ENCODE measurements at places on chromosomes 6 and 20. TPM values are rescaled to one million over a fixed set of nuclear protein-coding genes. Genes with fewer than 3 reads are reported as not detected.

Gene MTFR2
- 2.5 TPM for total RNA-seq

Gene BPI
- total RNA-seq: not detected

Gene PTCHD4
- 3.4 TPM for total RNA-seq

Gene GNAS-AS1
- total RNA-seq: 6.1 TPM

Gene ZMYND8
- total RNA-seq: 38.9 TPM

Gene WDR46
- total RNA-seq: 53.1 TPM

Gene PI3
- total RNA-seq: 3.7 TPM

- DNase-seq: no peak
These were observed 50.8 kb downstream of the GMDS start for GRCh38 chr6:2194643-2195042.

DNA sequence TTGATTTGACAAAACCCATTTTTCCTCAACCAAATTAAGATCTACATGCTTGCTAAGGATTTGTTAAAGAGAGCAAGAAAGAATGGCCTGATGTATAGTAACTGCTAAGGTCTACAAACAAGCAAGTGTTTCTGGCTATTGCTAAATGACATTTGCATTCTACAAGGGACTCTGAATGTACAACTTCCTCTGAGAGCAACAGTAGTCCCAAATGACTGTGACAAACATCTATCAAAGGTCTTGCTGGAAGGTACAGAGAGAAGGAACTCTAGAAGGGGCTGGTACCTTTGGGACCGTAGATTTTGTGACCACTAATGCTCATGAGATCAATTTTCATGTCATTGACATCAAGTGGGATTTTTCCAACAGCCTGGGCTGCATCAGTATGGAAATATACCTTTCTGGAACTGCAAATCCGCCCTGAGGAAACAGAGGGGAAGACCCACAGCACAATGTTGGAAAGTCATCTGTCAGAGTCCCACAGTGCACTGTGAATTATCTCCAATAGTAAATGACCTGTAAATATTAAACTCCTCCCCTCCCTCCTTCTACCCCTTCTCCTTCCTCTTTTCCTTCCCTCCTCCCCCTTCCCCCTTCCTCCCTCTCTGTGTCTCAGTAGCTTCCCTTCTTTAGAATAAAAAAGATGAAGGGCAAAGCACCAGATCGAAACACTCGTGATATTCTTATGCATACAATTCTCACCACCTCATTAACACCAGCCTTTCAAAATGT, 15.9 kb upstream of the CPNE1 start:
- DNase-seq: peak; percentile 15

- no peak for DNase-seq
These were observed 191.6 kb upstream of the SNX9 start for GRCh38 chr6:157631412-157631811.

DNA sequence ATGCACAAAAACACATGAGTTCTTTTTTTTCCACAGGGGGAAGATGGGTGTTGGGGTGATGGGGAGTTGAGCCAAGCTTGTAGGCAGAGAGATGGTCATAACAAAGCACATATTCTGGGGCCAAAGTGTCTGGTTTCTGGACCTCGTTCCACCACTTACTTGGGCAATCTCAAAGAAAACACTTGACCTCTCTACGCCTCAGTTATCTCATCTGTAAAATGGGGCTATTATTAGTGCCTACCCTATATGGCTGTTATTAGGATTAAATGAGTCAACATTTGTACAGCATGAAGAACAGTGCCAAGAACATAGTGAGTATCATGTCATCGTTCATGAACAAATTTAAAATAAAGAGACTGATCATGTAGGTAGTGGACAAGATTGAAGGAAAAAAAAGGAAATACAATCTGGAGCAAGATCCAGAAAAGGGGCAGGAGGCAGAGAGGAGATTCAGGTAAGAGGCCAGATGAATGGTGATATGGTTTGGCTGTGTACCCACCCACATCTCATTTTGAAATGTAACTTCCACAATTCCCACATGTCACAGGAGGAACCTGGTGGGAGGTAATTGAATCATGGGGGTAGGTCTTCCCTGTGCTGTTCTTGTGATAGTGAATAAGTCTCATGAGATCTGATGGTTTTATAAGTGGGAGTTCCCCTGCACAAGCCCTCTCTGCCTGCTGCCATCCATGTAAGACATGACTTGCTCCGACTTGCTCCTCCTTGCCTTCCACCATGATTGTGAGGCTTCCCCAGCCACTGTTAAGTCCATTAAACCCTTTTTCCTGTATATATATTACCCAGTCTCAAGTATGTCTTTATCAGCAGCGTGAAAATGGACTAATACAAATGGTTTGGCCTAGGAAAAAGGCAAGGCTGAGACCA, 14.2 kb downstream of the EEF1E1 start:
- DNase-seq: no peak

- no peak for DNase-seq
These were observed 71.4 kb upstream of the NHSL1 start for GRCh38 chr6:138570725-138571029.

GRCh38 chr6:170083236-170084051, 207.4 kb downstream of the DLL1 start:
- peak; percentile 61 for DNase-seq

DNA sequence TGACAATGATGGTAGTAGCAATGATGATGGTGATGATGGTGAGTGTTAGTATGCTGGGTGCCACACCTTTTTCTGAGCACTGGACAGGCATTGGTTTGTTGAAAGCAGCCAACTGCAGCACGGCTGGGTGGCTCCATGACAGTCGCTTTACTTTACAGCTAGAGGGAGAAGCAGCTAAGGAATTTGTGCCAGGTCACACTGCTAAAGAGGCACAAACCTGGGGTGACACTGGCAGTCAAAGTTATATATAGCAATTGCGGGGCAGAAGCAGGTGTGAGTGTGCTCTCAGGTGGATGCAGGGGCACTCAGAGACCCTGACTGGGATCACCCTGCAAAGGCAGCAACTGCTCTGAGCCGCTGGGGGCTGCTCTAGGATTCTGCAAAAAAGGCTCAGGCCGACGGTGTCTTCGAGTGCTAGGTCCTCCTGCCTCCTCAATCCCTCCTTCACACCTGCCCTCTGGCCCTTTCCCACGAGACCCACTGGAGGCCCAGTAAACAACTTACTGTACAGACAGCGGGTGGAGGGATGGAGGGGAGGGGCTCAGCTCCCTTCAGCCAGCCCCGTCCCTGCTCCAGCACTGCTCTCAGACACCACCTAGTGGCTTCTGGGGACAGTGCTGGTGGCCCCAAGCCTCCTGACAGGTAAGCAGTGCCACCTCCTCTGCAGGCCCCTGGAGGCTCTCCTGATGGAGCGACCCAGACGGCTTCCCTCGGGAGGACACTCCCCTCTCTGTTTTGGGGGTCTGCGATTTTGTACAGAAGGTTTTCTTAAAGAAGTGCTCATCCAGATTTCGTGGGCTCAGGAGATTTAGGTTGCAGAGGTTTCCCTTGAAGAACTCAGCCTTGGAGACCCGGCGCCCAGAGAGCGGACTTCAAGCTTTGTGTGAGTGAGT, 4.4 kb upstream of the RPS21 start:
- peak; percentile 88 for DNase-seq

DNA sequence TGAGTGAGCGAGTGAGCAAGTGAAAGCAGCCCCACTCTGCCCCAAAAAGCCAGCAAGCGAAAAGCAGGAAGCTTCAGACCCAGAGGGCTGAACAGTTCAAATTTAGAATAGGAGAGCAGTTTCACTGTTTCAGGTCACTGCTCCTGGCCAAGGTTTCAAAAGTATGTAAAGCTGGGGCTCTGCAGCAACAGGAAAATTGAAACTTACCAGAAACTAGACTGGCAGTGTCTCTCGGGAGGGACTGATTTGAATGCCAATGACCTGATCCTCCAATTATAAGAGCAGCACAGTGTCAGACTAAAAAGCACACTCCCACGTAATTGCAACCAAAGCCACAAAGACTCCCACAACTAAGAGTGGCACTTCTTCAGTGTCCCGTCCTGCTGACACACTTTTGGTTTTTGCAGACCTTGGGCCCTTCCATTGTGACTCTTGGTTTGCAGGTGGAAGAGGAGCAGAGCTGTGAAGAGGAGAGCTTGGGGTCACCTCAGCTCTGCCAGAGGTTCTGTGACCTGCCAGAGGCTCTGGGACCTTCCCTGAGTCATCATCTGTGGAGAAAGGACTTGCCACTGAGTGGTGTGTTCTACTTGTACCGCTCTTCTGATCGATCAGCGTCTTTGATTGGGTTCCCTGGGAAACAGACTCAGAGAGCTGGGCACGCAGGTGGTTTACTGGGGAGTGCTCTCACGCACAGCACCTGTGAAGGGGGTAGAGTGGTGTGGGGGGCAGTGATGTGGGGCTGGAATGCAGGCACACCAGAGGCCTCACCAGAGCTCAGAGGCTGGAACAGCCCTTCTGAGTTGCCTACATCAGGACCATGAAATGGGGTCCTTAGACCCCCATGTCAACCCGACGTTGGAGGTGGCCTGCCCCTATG, 52.7 kb upstream of the PTGIS start:
- no peak for DNase-seq

GRCh38 chr6:3446184-3446583, 10.7 kb downstream of the SLC22A23 start:
- DNase-seq: no peak

DNA sequence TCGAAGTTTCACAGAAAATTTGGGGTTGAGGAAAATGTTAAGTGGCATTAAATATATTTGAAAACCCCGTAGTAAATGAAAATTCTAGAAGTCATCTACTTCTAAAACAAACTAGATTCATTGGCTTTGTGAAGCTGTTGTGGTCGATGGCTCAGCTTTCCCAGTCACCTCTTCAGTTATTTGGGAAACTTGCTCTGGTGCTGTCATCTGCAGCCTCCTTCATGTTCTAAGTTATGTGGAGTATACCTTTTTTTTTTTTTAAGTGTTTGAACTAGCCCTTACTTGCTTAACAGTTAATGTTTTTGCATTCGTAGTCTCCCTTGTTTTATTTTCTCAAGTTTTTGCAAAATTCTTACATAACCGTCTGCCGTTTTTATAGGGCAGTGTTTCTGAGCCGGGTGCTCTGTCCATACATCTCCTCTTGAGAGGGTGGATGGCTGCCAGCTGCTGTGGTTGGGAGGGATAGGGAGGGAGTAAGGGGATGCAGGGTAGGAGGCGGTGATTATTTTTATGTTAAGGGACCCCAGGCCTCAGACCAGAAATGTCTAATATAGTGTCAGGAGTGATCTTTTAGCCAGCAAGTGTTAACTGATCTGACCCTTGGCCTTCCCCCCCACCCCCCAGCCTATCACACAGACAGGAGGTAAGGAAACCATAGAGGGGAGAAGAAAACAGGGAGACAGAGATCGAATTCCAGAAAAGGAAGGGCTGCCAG, 7.1 kb downstream of the RREB1 start:
- DNase-seq: no peak

DNA sequence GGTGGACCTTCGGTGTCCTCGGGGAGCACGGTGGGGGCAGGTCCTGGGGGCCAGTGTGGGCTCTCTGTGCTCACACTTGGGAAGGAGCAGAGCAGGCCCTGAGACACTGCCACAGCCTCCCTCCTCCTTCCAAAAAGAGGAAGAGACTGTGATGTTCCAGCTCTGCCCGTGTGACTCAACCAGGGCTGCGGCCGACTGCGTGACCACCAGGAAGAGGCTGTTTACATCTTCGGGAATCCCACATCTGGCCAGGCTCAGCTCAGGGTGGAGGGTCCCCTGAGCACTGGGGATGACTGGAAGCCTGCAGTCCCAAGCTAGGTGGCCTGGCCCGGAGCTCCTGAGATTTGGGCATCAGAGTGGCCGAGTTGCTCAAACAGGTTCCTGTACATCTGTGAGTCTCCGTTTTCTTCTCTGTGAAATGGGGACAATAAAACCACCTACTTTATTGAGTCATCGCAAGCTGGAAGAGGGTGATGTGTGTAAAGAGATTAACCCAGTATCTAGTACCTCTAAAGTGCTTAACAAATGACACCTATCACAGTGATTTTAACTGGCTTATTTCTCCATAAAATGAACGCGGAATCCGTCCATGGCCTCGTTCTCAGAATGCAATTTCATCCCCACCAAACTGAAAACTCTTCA, 242.1 kb downstream of the DLL1 start:
- DNase-seq: peak; percentile 54

DNA sequence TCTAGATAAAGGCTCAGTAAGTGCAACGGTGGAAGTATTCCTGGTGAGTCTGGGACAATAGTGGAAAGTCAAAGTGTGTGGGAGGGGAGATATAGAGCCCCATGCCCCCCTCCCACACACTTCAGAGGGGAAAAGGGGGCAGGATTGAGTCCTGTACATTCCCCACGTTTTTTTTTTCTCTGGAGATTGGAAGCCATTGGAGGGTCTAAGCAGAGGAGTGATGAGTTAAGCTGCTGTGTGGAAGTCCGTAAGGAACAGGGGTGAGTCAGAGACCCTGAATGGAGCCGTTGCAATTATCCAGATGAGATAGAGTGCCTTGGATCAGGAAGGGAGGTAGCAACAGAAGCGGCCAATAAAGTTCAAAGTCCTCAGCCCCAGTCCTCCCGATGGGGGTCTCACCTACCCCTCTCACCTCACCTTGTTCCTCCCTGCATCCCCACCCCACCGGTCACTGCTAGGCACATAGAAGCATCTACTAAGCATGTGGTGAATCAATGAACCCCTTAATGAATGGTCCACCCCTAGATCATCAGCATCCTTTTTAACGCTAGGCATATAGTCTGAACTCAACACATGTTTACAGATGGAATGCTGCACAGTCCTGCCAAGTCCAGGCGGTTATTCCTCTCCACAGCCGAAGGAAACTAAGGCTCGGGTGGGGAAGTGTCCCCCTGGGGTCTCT, 662 bp upstream of the SLC9A8 start:
- DNase-seq: no peak

GRCh38 chr6:90194371-90194841, 102.2 kb downstream of the BACH2 start:
- DNase-seq: no peak

- no peak for DNase-seq
These were observed 169.5 kb downstream of the OTOR start for GRCh38 chr20:16917636-16918035.

DNA sequence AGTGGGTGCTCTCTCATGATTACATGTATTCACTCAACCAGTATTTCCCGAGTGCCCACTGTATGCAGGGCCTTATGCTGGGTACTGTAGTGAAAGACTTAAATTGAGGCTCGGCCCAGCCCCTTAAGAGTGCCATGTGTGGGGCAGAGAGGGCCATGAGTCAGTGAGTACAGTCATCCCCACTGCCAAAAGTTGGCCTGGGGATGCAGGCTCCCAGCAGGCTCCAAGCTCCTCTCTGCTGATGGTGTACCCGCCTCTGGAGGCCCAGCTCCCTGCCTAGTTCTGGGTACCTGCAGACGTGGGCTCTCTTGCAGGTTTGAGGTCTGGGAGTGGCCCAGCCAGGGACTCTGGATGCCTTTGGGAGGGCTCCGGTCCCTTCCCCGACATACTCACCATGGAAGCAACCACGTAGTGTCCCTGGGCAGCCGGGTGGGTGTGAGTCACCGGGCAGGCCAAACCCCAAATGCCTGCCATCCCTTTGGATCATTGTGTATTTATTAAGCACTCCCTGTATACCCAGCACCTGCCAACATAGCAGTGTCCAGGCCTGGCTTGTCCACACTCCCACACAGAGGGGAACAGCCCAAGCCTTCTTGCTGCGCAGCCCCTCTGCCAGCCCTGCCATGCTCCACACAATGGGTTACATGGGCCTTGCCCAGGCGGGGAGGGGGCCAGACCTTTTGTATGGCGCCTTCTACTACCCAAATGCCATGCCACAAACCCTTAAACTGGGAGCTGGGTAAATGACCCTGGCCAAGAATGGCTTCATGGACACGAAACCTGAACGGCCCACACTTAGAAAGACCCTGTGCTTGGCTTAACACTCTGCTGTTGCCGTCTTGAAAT, 153.6 kb downstream of the VEGFA start:
- no peak for DNase-seq

All from type B pancreatic cell (in vitro differentiated cells).